ENCODE measurements at places on chromosomes 4 and X.

GRCh38 chr4:138110815-138111214, 131.3 kb downstream of the SLC7A11 start:
- DNase-seq, result no peak

DNA sequence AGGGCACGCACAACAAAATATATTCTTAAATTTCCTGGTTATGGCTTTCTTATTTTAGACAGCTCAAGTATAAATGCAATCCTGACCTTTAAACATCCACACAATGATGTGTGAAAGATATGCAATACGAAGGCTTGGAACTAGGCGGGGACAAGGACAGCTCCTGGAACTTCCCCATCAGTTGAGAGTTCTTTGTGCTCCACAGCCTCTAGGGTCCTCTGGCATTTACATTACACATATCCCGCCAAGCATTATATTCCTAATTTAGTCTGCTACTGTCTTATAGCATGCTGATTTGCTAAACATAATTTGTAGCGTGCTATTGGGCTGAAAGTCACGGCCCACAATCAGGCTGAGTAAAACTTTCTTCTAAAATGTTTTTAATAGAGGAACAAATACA, 74.4 kb downstream of the FTHL17 start:
- DNase-seq, result no peak

GRCh38 chr4:55143858-55144257, 18.5 kb upstream of the KDR start:
- DNase-seq, result no peak

- DNase-seq, result no peak
Measured at GRCh38 chr4:56220261-56220660, 167.0 kb downstream of the AASDH start.

GRCh38 chrX:68695206-68695845, 47.9 kb downstream of the STARD8 start:
- no peak for DNase-seq

- DNase-seq, result no peak
Measured at GRCh38 chr4:70703619-70704214, 15.4 kb downstream of the UTP3 start.

GRCh38 chr4:134777606-134778005, 576.0 kb upstream of the PABPC4L start:
- DNase-seq, result no peak

GRCh38 chr4:147840838-147841738, 109.2 kb downstream of the ARHGAP10 start:
- DNase-seq, result no peak

DNA sequence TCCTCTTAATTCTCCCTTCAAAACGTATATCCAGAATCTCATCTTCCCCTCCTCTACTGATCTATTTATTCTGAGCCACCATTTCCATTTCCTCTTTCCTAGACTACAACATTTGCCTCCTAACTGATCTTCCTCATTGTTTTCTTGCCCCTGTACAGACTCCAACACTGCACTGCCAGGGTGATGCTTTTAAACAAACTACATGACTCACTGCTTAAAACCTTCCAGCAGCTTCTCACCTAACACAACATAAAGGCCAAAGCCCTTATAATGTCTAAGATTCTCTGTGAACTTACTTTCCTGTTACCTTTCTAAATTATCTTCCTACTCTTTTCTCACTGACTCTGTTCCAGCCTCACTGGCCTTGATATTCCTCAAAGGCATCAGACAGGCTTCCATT, 161.0 kb upstream of the HS3ST1 start:
- no peak for DNase-seq

GRCh38 chr4:94469221-94469784, 17.6 kb downstream of the PDLIM5 start:
- DNase-seq, result no peak

DNA sequence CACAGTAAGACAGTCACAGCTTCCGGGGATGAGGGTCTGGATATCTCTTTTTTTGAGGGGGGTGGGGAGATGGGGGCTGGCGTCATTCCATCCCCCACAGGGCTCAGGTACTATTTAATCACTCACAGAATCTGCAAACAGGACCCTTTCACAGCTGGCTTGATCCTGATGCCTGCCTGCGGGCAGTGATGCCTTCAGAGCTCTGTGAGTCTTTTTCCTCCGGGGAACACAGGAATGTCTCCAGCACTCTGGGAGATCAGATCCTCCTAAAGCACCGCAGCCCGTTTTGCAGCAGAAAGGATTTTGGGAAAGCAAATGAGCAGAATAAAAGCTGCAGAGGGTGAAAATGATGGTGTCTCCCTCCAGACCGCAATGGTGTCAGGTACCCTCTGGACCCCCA, 13.2 kb upstream of the SHOX start:
- no peak for DNase-seq

- no peak for DNase-seq
Measured at GRCh38 chrX:44082829-44083228, 109.6 kb upstream of the NDP start.

- DNase-seq, result no peak
Measured at GRCh38 chr4:620851-621261, 4.5 kb upstream of the PDE6B start.

GRCh38 chr4:40300371-40301162, 34.6 kb upstream of the CHRNA9 start:
- DNase-seq, result no peak

GRCh38 chrX:18146954-18147353, 73.7 kb downstream of the BEND2 start:
- no peak for DNase-seq

GRCh38 chrX:123859409-123859845, 426 bp upstream of the XIAP start:
- peak; percentile 42 for DNase-seq

DNA sequence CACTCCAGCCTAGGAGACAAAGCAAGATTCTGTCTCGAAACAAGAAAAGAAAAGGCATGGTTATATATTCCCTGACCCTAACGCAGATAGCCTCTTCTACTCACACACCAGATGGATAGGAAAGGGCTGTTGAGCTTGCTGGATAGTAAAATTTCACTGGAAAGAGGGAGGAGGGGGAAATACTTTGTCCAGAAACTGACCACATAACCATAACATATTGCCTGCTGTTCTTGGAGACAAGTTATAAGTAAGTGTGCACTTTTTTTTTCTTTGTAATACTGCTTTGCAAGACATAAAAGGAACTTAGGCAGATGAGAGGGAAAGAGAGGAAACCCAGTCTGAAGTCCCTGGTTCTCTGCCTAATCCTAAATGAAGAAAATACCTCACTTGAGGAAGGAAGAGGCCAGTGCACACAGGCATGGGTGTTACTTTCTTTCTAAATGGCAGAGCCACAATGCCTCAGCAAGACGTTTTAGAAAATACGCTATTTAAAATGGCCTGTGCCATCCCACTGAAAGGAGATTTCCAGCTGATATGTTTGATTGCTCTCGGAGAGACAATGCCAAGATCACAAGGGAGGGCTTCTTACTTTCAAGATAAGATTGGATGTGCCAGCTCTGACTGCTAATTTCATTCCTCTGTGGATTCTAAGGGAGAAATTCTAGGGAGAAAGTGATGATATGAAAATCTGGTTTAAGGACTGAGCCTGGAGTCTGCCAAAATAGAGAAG, 140.6 kb downstream of the DCTD start:
- DNase-seq, result no peak

DNA sequence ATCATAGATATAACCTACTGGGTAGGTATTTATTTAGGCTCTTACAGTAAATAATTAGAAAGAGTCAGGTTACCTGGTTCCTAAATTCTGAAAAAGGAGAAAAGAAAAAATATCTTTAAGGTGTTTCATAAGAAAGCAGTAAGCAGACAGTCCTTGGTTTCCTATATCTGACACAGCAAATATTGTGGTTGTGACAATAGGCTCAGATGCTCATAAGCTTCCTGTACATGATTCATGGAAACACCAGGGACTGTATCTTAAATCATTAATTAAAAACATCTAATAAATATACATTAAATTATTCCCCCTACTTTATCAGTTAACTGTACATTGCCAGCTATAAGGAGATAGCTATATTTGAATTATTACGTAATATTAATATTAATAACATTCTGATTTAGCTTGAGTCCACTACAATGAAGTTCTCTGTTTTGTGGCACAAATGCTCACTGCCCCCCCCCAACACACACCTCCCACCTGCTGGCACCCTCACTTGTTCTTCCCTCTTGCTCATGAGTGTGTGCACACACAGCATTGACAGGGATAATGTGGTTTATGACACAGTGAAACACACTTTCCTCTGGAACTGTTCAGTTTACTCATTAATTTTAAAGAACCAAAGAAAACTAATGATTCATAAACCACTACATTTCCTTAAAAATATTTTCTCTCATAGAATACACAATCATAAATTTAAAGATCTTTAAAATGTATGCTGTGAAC, 187.4 kb downstream of the NR3C2 start:
- DNase-seq, result no peak

DNA sequence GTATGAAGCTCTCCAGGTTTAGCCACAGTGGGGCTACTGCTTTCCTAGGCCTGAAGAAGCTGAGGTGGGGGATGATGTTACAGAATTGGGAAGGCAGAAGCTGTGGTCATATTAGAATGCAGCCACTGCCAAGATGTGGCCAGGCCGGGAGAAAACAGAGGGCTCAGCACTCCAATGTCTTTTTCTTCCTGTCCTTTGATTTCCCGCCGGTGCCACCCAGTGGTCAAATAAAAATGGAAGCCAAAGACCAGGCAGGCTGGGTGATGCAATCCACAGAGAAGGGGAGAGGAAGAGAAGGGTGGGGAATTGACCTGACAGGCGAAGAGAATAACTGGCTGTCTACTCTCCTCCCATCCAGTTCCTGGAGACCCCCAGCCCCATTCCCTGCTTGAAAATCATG, 94.9 kb upstream of the SHISA3 start:
- DNase-seq, result no peak

- no peak for DNase-seq
Measured at GRCh38 chr4:40261231-40262076, 64.6 kb downstream of the RHOH start.

DNA sequence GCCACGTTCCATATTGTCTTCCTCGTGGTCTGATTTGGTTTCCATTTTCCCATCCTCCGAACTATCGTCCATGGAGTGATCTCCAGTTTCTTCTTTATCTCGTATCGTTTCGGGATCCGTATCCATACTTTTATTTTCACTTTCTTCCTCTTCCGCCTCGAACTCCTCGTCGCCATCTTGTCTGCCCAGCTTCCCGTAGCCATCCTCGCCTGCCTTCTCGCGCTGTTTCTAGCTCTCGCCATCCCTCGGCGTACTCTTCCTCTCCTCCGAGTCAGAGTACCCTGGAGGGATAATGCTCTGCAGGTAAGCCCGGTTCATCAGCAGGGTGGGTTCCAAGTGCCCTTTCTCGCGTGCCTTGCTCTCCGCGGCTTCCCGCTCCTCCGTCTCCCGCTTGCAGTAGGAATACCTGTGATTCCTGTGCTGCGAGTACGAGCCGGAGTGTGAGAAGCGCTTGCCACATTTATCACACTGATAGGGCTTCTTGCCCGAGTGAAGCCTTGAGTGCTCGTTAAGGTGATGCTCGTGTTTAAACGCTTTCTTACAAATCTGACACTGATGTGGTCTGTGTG, 134.5 kb upstream of the TAPT1 start:
- DNase-seq, result no peak

DNA sequence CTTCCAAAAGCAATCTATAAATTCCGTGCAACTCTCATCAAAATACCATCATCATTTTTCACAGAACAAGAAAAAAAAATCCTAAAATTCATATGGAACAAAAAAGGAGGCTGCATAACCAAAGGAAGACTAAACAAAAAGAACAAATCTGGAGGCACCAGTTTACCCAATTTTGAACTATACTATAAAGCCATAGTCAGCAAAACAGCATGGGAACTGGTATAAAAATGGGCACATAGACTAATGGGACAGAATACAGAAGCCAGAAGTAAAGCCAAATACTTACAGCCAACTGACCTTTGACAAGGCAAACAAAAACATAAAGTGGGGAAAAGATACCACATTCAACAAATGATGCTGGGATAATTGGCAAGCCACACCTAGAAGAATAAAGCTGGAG, 753.5 kb upstream of the PABPC4L start:
- DNase-seq, result no peak

GRCh38 chrX:78092296-78092695, 11.8 kb upstream of the PGK1 start:
- DNase-seq, result no peak

DNA sequence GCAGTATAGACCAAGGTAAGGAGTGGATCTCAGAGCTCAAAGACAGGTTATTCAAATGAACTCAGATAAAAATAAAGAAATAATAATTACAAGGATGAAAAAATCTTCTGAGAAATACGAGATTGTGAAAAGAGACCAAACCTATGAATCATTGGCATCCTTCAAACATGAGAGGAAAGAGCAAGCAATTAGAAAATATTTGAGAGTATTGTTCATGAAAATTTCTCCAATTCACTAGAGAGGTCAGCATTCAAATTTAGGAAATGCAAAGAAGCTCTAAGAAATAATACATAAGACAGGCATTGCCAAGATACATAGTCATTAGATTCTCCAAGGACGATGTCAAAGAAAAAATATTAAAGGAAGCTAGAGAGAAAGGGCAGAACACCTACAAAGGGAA, 93.5 kb upstream of the GALNTL6 start:
- DNase-seq, result no peak

GRCh38 chr4:73019462-73020047, 50.0 kb downstream of the COX18 start:
- DNase-seq, result no peak

DNA sequence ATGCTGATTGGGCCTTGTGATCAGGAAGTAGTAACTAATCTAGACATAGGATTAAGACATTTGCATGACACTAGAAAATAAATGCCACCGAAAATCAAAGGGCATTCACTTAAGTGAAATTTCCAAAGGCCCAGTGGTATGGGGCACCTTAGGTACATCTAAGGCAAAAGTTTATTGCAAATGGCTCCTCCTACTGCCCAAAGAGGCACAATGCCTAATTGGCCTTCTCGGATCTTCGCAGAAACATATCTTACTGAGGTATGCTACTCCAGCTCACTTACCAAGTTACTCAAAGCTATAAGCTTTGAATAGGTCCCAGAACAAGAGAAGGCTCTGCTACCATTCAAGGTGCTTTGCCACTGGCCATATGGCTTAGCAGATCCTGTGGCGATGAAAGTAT, 174.8 kb upstream of the CXCL13 start:
- no peak for DNase-seq

- DNase-seq, result no peak
Measured at GRCh38 chrX:12971282-12972003, 3.5 kb upstream of the TMSB4X start.

DNA sequence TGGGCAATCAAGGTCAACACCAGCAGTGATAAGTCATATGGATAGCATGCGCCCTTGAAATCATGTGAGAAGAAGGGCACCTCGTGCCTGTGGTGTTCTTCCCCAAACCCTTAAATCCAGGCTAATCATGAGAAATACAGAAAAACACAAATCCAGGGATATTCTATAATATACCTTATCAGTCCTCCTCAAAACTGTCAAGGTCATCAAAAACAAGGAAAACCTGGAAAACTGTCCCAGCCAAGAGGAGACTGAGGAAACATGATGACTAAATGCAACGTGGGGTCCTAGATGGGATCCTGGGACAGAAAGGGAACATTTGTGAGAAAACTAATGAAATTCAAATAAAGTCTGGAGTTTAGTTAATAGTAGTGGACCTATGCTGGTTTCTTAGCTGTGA, 201.8 kb upstream of the FAM9B start:
- no peak for DNase-seq

GRCh38 chr4:104868533-104868932, 278.1 kb upstream of the TET2 start:
- DNase-seq, result no peak

GRCh38 chr4:132240081-132240480, 909.0 kb upstream of the PCDH10 start:
- DNase-seq, result no peak

GRCh38 chr4:101807351-101807750, 16.8 kb downstream of the BANK1 start:
- no peak for DNase-seq
